ENCODE measurements at places on chromosomes 13 and 19.

DNA sequence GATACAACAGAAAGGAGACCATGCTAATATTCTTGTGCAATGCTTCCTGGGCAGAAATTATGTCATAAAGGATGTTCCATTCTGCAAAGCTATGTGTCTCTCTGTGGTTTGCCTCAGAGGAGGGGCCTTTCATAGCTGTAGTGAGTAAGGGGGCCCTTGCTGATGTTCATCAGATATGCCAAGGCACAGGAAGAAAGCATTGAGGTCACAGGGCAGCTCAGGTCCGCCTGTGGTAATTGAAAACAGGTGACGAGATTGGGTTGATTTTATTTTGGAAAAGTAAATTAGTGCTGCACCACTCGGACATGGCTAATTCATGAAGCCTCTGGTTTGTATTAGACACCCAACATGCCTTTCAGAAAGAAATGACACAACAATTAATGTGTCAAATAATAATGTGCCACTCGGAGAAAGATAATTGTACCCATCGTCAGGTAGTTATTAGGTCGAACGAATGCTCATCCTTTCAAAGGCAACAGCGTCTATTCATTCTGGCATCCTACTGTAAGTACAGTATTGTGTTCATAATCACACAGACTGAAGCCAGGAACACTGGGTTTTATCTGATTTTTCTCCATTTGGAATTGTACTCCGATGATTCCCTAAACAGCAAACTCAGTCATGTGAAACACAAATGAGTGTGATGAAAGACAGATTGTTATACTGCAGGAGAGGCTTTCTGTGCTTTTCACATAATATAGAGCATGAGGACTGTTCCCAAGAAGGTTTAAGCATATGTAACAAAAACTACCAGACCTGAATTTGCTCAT lies 421.6 kb upstream of the KLF12 start:
- no peak for DNase-seq

- no peak for DNase-seq
These were observed 2.6 kb upstream of the SULT2B1 start for GRCh38 chr19:48549380-48549779.

DNA sequence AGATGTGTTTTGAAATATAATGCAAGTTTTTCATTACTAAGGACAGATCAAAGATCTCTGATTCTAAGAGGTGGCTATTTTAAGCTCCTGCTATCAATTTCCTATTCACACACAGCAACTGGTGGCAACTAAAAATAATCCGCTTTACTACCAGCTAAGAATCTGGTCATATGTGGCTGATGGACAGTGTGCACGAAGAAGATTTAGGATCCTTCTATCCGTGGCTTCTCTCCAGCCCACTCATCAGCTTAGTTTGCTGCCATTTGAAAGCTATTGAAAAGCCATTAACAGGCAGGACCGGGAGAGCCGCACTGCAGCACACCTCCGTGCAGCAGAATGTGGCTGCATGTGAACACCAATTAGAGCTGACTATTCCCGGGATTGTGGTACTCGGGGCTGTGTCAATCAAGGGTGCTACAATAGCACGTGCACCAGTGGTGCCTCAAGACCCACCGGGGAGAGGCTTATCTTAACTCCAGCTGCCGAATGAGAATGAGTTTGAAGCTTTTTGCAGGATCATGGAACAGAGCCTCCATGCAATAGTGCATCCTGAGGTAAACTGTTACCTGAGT lies at the start of gene MYO16:
Gene MYO16, plus strand, starts transcription at position 431 of the 572 bp plus-strand sequence. CDS start 234 bp downstream, outside the sequence.
- no peak for DNase-seq

GRCh38 chr13:62482351-62482750 lies 1066.7 kb upstream of the PCDH20 start:
- no peak for DNase-seq

DNA sequence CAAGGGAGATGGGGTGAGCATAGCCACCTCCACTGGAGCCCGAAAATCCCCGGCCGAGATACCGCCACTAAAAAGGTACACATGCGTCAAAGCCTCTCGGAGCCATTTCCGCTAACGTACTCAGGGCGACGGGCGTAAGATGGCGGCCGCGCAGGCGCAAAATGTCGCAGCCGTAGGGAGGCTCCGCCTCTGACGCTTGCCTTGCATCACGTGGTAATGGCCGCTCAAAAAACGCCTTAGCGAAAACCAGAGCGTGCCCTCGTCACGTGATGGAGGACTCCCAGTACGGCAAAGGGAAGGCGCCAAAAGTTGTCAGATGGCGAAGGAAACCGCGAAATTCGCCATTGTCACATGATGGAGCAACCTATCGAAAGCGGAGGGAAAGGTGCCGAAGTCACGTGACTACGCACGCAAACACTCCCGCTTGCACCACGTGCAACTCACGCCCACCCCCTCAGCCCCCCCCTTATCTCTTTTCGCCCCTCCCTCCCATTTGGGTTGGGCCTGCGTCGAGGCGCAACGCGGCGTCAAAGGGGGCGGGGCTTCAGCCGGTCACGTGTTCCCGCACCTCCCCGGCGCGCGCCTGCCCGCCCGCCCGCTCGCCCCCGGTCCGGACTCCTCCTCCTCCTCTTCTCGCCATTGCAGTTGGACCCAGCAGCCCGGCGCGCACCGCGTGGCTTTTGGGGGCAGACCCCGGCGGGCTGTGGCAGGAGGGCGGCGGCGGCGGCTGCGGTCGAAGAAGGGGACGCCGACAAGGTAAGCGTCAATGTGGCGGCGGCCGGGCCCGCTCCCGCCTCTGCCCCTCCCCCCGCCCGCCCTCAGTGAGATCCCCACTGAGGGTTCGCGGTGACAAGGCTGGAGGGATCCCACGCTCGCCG lies at the start of gene ILF3:
Gene ILF3, plus strand, starts transcription at position 615 of the 878 bp plus-strand sequence. CDS start 16,260 bp downstream, outside the sequence.
- peak; percentile 100 for DNase-seq

DNA sequence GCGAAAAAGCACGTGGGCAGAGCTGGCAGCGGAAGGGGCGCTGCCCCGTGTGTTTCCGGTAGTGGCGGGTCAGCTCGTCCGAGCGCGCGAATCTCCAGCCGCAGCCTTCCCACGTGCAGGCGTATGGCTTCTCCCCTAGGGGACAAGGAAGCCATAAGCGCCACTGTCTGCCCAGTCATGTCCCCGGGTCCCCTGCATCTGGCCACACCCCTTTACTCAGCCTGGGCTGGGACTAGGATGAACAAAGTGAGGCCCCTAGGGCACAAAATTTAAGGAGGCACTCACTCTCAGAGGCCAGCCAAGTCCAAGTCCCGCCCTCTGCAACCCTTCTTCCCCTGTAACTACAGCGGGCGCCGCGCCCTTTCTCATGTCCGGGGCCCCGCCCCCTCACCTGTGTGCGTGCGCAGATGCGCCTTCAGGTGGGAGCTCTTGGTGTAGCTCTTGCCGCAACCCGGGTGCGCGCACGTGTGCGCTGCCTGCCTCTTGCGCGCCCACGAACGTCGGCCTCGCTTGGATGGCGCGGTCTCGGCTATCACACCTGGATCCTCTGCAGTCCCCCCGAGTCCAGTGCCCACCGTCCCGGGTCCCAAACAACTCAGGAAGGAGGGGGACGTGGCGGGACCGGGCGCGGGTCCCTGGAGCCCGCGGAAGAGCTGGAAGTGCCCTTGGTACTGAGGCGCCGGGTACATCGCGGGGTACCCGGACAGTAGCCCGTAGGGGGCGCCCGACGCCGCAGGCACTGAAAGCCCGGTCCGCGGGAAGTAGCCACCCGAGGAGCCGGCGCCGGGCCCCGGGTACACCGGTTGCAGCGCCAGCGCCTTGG lies 1.9 kb downstream of the KLF1 start:
- DNase-seq, result no peak

GRCh38 chr19:33261511-33262189 lies 36.0 kb upstream of the SLC7A10 start:
- no peak for DNase-seq

DNA sequence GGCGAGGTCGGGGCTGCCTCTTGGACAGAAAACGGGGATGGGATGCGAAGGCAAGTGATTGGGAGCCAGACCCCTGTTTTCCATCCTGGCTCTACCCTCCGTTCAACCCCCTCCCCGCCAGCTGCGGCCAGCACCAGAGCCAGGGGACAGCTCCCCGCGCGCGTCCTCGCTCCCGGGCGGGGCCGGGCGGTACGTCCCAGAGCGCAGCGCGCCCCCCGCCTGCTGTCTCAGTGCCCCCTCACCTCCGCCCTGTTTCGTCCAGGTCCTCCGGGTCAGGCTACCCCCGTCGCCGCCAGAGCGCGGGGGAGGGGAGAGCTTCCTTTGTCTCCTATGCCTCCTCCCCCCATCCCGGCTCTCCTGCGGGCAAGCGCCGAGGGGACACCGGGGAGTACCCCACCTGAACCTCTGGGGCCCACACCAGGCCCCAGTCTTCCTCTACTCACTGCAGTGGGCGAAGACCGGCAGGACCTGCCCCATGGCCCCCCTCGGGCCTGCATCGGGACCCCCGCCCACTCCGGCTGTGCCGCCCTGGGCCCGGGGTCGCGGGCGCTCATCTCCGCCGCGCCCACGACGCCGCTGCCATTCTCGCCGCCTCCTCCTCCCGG lies 396 bp downstream of the RTN2 start:
- peak; percentile 20 for DNase-seq

DNA sequence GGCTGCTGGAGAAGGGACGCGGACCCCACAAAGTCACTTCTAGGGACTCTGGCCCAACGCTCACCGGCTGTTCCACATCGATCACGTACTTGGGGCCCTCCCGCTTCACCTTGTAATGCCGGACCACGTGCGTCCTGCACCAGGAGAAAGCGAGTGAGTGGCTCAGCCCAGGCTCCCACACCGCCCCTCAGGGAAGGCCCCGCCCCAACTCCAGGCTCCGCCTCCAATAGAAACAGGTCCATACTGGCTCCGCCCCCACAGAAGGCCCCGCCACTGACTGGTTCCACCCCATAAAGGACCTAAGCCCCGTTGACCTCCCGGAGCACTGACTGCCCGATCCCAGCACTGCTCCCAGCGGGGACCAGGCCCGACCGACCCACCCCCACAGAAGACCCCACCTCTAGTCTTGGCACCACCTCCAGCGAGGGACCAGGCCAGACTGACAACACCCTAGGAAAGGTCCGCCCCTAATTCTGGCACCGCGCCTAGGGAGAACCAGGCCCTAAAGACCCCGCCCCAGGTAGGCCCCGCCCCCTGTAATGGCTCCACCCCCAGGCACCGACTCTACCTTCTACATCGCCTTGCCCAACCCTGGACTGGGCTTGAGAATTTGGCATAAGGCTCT lies 11.3 kb downstream of the STAP2 start:
- DNase-seq, result no peak

GRCh38 chr19:48249502-48250014 lies 6.2 kb downstream of the CARD8 start:
- no peak for DNase-seq

DNA sequence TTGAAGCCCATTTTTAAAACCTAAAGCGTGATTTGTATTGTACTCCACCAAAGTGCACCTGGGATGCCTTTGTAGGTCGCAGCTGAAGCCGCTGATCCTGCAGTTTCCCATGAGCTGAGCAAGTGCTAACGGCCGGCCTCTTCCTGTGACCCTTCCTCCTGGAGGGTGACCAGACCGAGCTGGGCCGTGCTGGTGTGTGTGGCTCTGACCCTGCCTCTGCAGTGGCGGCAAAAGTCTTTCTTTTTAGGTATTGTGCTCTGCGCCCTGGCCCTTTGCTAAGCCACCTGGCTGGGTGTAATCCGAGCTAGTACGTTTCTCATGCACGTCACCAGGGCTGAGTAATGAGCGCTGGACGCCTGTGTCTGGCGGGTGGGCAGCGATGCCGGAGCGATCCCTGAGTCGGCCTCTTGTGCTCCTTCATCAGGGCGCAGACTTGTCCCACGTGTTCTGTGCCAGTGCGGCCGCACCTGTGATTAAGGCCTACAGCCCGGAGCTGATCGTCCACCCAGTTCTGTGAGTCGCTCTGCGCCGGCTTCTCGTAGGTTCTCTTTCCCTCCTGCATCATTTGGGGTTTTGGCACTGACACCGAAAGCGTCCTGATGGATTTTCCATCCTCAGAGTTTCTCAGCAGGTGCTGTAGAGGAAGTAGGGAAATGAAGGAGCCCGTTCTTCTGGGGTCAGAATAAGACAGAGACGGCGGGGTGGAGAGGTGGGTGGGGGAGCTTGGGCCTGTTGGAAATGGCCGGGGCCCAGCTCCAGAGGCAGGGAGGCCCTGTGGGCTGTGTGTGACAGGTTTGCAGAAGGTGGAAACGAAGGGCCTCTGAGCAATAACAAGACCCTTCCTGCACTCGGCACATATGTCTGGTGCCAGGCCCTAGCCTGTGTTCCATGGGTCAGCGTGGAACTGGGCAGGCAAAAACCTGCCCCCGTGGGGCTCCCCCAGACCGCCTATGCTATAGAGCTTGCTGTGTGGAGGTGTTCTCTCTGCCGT lies 9.7 kb downstream of the NAXD start:
- no peak for DNase-seq

DNA sequence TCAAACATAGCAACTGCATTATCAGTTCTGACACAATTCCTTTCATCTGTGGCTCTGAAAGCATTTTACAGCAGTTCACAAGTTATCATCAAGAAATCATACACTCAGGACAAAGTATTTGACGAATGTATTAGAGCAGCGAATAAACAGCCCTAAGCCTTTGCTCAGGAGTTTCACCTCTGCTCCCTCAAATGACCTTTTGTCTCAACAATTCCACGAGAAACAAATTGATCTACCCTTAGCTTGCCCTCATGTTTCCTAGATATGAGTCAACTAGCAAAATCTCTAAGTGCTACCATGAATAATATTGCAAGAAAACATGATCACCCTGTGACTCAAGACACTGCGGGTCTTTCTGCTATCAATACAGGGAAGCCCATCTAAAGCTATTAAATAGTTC lies 396.1 kb downstream of the EFNB2 start:
- no peak for DNase-seq

DNA sequence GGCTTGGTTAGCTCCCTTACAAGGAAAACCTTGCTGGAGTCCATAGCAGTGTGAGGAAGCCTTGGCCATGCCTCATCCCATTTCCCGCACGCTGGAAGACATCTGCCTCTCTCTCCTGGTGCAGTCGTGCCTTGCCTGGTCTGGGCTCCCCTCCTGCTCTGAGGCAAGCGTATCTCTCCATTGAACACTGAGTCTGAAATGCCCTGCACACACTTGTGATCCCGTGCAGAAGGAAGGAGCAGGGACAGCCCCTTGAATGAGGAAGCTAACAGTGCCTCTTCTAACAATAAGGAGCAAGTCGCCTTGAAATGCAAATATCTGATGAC lies 407 bp upstream of the ZNF440 start:
- DNase-seq, result no peak

- no peak for DNase-seq
These were observed 553.7 kb upstream of the PRR20A start for GRCh38 chr13:56586976-56587375.

GRCh38 chr13:75740031-75740430 lies 103.9 kb downstream of the LMO7 start:
- no peak for DNase-seq

DNA sequence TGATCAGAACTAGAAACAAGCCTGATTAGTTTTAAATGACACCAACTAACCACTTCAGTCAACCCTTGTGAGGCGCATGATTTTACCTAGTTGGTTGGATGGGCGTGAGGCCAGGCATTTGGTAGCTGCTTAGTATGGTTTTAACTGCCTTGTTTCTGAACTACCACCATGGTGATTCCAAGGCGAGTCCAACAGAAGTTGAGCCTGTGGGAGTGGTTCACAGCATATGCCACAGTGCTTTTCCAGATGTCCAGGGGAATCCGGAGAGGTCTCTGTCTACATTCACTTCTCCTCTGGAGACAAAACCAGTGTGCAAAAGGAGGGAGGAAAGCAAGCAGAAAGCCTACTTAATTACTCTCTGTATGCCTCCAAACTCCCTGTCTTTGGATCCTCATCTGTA lies 524.1 kb downstream of the GPC6 start:
- DNase-seq, result no peak
